ENCODE measurements at places on chromosomes 7 and 10.

DNA sequence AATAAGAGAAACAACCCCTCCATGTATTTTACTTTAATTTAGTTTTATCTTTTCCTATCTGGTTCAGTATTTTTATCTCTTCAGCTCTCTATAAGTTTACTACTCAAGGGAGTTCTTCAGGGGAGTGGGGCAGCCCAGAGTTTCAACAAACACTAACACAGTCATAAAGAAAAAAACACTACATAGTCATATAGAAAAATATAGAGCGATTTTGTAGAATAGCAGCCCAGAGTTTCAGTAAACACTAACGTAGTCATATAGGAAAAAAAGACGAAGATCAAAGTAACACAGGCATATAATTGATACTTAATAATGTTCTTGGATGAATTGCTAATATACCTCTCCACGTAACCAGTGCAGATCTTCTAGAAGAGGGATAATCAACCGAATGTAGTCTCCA, 54.7 kb downstream of the PON1 start:
- no peak for DNase-seq

DNA sequence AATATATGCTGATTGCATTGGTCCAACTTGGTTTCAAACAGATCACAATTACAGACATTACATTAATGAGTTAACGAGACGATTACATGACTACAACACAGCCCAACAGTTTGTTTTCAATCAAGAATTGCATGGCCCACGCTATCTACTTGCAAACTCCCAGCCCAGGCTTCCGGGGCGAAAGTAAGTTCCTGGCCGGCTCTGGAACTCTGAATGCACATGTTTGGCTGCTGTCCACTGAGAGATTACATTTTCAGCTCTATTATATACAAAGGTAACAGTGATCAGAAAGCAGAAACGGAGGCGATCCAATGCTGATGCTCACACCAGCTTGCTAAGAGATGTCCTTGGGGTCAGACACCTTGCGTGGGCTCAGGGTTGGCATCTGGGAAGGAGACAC, 206.3 kb downstream of the FANK1 start:
- no peak for DNase-seq

DNA sequence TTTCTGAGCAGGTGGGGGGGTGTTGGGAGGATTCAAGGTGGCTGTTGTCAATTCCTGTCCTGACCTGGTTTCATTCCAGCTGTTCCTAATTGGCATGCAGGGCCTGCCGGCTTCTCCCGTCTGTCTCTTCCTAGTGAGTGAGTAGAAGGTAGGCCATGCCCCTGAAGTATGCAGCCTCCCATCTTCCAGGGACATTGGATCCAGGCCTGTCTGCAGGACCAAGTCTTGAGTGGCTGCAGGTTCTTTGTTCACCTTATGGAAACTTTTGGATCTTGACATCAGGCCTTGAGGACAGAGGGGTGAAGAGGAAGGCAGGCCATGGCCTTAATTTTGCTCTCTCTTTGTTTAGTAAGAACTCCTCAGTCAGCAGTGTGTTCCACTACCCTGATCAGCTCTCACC, 131.8 kb downstream of the SH2D4B start:
- no peak for DNase-seq

GRCh38 chr7:78062214-78062613, 263.6 kb downstream of the PHTF2 start:
- no peak for DNase-seq

DNA sequence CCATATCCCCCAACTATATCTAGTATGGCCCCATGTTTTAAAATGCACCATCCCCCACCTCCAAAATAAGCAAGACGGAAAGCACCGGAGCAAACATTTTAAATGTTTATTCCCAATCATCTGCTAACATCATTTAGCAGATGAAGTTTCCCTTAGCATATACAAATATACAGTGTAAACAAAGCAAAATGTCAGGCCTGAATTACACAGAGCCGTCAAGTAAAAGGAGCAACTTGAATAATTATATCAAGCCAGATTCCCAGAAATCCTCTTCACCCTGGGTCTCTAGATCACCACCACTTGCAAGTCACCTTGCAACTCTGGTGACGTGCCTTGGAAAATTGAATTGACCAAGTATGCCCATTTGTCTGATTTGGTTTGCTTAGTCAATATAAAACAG, 91.6 kb upstream of the COL1A2 start:
- DNase-seq = no peak

DNA sequence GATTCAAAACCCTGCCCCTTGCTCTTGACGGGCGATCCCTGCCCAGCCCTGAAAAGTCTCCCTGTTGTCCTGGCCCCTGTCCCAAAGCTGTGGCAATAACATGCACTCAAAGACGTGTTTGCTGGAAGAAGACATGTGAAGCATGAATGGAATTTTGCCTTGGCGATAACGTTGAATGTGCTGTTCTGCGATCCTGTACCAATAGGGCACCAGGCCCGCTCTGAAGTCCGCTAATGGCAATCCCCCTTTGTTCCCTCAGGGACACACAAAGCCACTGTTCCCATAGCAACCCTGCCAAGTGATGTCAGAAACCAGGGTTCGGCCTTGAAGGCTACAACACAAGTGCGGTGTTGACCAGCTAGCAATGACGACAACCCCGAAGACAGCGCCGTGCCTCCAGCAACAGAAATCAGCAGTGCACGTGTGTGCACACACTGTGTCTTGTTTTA, 284.6 kb downstream of the KLF6 start:
- DNase-seq = no peak

- no peak for DNase-seq
These were observed 74.8 kb downstream of the SKAP2 start for GRCh38 chr7:26789481-26790184.

DNA sequence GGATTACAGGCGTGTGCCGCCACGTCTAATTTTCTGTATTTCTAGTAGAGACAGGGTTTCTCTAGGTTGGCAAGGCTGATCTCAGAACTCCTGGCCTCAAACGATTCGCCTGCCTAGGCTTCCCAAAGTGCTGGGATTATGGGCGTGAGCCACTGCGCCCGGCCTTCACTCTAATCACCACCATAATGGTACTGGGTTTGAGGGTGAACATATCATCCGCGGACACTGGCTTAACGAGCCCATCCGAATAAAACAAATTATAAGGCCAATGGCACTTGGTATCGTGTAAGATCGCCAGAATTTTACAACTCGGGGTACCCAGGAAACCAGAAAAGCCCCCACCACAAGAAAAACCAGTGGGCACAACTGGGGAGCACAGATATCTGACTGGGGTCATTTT, 580 bp downstream of the FAM200A start:
- DNase-seq = no peak

DNA sequence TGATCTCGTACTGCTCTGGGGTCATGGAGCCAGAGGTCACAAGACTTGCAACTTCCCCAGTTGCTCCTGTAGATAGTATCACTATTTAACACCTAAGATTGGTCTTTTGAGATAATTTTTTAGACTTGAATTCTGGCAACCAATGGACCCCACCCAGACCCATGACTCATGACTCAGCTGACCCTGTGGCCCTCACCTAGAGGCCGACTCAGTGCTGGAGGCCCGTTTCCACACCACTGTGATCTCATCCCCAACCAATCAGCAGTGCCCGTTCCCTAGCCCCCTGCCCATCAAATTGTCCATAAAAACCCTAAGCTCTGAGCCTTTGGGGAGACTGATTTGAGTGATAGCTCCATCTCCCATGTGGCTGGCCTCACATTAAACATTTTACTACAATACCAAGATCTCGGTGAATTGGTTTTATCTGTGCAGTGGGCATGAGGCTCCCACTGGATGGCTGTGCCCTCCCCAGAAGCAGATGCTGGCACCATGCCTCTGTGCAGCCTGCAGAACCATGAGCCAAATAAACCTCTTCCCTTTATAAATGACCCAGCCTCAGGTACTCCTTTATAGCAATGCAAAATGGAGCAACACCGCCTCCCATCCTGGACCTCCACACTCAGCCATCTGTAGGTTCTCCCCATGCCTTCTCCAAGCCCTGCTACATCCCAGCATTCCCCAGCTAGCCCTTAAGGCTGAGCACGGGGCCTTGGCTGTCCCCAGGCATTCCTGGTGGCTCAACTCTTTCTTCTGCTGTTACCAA, 98.8 kb downstream of the PRKAG2 start:
- no peak for DNase-seq

DNA sequence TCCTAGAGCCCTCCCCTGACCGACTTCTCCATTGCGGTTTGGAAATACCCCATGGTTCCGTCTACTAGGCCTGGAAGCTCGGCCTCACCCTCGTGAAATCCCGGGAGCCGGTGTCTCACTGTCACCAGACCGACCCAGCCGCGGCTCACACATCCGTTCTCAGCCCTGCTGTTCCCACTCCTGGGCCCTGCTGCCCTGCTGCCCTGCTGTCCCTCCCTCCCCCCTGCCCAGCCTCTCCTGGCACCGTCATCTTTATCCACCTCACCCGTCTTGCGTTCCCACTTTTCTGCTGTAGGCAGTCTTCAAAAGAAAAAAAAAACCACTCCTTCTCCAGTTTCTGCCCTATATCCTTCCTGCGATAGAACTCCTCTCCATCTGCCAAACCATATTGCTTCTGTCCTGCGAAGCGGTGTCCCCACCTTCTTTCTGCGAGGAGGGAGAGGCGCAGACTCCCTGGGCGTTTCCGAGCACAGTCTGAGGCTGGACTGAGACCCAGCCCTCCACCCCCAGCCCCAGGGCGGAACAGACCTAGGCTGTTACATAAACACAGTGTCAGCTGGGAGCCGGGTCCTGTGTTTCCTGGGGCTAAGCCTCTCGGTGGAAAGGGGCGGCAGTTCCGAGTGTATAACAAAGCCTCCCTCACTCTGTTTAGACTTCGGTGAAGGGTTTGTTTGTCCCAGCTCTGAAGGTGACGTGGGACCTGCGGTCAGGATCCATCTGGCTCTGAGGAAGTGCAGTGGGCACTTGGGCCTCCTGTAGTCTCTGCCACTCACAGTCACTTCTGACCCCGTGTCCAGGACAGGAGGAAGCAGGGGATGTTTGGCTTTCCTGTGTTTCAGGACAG, 2.8 kb downstream of the AGAP3 start:
- DNase-seq = no peak

DNA sequence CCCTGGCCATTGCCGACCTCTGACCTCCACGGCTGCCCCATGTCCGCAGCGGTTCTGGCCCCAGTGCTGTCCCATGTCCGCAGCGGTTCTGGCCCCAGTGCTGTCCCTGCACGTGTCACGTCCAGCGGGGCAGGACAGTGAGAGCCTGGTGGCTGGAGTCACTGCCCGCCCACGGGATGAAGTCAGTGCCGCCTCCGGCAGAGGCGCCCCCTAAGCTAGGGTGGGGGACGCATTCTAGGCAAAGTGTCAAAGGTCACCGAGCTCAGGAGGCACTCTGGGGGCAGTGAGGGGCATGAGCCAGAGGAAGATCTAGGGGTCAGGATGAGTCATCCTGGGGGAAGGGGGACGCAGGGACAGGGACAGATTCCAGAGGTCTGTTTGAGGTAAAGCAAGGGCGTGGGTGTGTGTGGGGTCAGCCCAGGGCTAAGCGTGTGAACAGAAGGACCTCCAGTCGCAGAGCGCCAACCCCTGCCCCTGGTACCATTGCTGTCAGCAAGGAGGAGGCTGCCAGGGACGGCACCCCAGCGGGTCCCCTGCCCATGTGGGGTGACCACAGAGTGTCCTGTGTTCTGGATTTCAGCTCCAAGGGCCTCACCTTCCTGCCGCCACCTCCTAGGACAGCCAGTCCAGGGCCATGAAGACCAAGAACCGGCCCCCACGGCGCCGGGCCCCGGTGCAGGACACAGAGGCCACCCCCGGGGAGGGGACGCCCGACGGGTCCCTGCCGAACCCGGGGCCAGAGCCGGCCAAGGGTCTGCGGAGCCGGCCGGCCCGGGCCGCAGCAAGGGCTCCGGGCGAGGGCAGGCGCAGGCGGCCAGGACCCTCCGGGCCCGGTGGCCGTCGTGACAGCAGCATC, 665 bp downstream of the BHLHA15 start:
- no peak for DNase-seq

GRCh38 chr7:81534996-81535395, 234.9 kb downstream of the HGF start:
- no peak for DNase-seq

- no peak for DNase-seq
These were observed 63.0 kb downstream of the FAS start for GRCh38 chr10:89053555-89053954.

- no peak for DNase-seq
These were observed 148.5 kb downstream of the KIAA1217 start for GRCh38 chr10:24357344-24358004.

DNA sequence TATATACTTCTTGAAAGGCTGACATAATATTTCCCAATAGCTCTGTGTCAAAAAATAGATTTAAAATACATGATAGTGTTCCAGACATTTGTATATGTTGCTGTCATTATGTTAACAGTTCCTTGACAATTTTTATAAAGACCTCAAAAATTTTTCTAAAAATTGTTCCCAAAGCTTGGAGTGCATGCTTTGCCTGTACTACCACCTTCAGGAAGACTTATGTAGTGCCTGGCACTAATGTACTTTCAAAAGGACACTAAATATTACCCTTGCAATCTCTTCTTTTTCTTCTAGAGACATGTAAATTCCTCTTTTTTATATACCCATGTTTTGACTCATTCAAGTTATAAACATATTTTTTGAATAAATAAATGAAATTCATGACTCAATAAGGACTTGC, 48.0 kb upstream of the SP8 start:
- DNase-seq = no peak

- no peak for DNase-seq
These were observed 65.3 kb downstream of the HOXA1 start for GRCh38 chr7:27030393-27031050.

- no peak for DNase-seq
These were observed 95.3 kb downstream of the SEC61G start for GRCh38 chr7:54663603-54664234.

GRCh38 chr10:71974489-71975021, 10.4 kb downstream of the CHST3 start:
- no peak for DNase-seq

All from activated CD8-positive, alpha-beta memory T cell treated with anti-CD3 and anti-CD28 coated beads for 1 hour (primary cell).